ENCODE measurements at places on chromosomes 7 and 10.

- peak; percentile 97 for DNase-seq
Observed at GRCh38 chr7:1512781-1513656, 8.8 kb upstream of the INTS1 start.

DNA sequence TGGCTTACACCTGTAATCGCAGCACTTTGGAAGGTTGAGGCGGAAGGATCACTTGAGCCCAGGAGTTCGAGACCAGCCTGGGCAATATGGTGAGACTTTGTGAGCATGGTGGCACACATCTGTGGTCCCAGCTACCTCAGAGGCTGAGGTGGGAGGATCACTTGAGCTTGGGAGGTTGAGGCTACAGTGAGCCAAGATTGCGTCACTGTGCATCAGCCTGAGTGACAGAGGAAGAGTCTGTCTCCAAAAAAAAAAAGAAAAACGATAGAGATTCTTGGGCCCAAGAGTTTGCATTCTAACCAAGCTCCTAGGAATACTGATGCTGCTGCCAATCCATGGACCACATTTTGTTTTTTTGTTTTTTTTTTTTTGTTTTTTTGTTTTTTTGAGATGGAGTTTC, 12.1 kb downstream of the MYOZ1 start:
- DNase-seq, result no peak

GRCh38 chr7:16114633-16115032, 306.7 kb downstream of the CRPPA start:
- no peak for DNase-seq

DNA sequence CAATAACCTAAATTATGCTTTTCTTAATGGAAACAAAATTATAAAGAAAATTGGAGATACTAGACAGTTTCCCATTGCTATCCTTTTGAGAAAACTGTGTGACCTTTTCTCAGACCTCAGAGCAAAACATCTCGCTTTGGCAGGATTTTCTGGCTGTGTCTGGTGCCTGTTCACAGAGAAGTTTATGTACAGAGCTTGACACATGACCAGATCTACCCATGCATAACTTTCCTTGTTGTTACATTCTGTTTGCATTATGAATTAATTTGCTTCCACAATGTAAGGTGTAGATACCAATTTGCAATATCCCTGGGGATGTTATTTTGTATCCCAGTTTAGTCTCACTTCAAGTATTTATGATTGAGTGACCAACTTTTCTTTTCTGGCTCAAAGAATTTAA, 565.0 kb downstream of the XPNPEP1 start:
- no peak for DNase-seq

- DNase-seq, result no peak
Observed at GRCh38 chr10:102758240-102758932, 14.6 kb downstream of the WBP1L start.

DNA sequence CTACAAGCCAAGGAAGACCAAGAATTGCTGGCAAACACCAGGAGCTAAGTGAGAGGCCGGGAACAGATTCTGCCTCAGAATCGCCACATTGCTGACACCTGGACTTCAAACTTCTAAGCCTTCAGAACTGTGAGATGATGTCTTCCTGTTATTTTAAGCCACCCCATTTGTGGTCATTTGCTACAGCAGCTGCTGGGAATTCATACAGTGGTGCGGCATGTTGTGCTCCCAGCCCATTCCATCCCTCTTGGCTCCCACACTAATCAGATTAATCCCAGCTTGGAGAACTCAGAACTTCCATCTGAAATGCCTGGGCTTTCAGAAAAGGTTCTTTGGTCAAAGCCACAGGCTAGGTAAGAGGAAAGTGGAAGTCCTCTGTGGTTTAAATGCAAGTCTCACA, 24.9 kb downstream of the TCAF1 start:
- no peak for DNase-seq

DNA sequence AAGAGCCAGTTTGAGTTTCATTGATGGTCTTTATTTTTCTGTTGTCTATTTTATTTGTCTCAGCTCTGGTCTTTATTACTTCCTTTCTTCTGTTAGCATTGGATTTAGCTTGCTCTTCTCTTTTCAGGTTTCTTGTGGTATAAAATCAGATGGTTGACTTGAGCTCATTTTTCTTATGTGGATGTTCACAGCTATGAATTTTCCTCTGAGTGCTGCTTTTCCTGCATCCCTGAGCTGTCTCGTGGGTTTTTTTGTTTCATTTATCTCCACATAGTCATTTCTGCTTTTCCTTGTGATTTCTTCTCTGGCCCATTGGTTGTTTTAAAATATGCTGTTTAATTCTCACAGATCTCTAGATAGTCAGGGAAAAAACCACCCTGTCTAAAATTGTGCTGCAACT, 19.7 kb downstream of the ADGRA1 start:
- no peak for DNase-seq

- DNase-seq, result no peak
Observed at GRCh38 chr10:49519717-49520116, 19.2 kb downstream of the ERCC6 start.

DNA sequence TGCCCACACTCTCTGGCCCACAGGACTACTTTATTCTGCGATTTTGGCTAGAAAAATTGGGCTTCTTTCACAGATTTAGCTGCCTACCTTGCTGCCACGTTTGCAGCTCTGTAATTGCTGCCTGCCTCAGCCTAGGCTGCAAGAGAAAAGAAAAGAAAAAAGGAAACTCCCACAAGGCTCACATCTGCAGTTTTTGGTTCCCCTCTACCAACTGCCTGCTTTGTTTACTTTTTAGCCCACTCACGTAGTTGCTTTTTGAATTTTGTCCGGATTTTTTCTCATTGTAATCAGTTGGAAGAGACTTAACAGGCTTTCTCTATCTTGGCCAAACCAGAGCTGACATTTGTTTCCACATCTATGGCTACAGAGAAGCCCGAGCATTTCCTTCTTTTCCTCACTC, 24.3 kb downstream of the SUN3 start:
- peak; percentile 7 for DNase-seq

GRCh38 chr7:139703487-139704307, 74.1 kb downstream of the HIPK2 start:
- DNase-seq, result no peak

GRCh38 chr10:117462424-117462792, 80.1 kb upstream of the EMX2 start:
- DNase-seq, result no peak

GRCh38 chr10:48568546-48568945, 36.3 kb downstream of the ARHGAP22 start:
- no peak for DNase-seq

DNA sequence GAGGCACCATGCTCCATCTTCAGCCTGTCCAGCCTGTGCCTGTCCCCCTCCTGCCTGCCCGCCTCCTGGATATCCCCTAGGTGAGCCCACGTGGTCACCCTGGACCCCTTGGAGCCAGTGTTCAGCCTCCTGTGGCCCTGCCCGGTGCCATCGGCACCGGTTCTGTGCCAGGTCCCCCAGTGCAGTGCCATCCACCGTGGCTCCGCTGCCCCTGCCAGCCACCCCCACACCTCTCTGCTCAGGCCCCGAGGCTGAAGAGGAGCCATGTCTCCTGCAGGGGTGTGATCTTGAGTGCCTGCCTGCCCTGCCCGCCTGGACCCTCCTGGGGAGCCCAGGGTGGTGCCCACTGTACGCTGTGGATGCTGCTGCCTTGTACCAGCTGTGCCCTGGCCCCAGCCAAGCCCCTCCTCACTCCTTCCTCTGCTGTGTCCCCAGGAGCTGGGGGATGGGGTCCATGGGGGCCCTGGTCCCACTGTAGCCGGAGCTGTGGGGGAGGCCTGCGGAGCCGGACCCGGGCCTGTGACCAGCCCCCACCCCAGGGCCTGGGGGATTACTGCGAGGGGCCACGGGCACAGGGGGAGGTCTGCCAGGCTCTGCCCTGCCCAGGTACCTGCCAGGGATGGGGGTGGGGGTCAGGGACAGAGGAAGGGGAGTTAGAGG, 26.2 kb upstream of the ZNF862 start:
- DNase-seq, result no peak

- no peak for DNase-seq
Observed at GRCh38 chr7:159047536-159047935, 97.1 kb downstream of the VIPR2 start.

DNA sequence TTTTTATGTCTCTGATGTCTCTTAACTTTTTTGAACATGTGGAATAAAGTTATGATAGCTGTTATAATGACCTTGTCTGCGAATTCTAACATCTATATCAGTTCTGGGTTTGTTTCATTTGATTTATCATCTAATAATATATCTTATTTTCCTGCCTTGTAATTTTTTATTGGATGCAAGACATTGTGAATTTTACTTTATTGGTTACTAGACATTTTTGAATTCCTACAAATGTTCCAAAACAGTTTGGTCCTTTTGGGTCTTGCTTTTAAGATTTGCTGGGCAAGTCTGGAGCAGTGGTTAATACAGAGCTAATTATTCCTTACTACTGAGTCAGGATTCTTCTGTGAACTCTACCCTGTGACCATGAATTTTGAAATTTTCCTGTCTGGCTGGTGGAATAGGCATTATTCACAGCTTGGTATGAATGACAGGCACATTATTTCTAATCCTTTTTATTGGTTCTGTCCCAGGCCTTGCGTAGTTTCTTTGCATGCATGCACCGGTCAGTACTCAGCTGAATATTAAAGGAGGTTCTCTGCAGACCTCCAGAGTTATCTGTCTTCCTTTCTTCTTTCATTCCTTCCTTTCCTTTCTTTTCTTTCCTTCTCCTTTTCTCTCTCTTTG, 9.0 kb downstream of the CUTC start:
- no peak for DNase-seq

DNA sequence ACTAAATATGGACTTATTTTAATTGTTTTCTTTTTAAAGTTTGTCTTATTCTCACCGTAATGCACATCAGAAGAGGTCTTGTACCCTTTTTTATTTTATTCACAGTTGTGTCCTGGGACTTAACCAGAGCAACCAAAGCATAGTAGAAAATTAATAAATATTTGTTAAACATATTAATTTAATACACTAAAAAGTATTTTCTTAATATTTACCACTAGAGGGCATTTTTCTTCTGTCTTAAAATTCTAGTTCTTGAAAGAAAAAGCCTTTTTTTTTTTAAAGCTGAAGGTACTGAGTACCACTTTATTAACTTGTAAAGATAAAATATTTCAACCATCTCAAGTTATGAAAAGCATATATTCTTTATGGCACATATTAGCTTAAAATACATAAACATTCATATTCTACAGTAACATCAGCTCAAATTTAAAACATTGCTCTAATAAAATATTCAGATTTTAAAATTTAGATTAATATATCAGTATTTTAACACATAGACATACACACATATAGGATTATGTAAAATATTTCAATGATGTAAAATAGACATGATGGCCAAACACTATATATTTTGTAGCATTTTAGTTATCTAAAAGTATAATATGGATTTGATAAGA, 260.4 kb downstream of the SEMA3A start:
- peak; percentile 27 for DNase-seq

DNA sequence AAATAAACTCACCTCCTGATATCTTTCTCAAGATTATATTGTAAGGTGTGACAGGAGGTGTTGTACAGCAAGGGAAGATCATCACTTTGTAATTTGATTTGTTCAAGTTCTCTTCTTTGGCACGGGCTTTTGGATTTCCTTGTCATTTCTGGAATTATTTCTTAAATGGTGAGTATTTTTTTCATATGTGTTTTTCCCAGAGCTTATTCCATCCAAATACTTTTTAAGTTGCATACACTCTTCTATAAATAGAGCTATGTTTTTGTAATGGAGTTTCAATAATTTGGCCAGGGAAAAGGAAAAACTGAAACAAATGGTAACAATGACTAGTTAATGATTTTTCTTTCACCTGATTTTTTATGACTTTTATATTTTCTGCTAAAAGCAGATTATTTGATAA, 92.5 kb downstream of the CFAP58 start:
- DNase-seq, result no peak

- no peak for DNase-seq
Observed at GRCh38 chr7:116933465-116933864, 19.8 kb upstream of the ST7 start.

- DNase-seq, result no peak
Observed at GRCh38 chr10:96118604-96119450, 11.3 kb upstream of the ZNF518A start.

GRCh38 chr7:151807846-151808245, 69.1 kb downstream of the PRKAG2 start:
- DNase-seq, result peak; percentile 83

- no peak for DNase-seq
Observed at GRCh38 chr10:86211691-86212390, 154.8 kb downstream of the GRID1 start.

GRCh38 chr7:155800741-155801267, 11.5 kb downstream of the SHH start:
- DNase-seq, result no peak

DNA sequence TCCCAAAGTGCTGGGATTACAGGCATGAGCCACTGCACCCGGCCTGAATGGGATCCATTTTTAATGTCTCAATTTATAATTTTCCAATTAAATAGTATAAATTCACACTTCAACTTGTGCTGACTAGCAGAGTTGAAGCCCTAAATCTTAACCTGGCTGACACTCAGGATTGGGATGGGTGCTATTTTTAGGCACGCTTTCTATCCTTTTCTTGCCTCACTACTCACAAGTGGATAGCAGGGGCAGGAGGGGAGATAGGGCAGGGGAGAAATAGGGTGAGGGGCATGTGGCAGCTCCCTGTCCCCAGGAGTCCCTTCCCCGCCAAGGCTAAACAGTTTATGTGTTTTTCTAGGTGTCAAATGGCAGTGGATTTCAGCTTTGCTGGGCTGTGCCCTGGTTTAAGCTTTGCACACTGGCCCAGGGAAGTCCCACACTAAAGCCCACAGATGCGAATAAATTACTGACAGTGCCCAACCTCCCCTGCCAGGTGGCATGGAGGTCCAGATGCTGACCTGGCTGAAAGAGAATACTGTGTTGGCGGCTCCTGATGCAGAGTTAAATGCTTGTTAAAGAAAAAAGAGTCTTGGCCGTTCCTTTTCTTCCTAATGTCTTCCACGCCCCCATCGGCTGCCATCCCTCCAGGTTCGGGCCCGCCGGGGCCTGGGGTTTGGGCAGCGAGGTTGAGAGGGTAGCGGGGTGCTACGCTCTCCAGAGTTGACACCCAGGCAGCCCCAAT, 36.2 kb upstream of the EFCAB10 start:
- no peak for DNase-seq

DNA sequence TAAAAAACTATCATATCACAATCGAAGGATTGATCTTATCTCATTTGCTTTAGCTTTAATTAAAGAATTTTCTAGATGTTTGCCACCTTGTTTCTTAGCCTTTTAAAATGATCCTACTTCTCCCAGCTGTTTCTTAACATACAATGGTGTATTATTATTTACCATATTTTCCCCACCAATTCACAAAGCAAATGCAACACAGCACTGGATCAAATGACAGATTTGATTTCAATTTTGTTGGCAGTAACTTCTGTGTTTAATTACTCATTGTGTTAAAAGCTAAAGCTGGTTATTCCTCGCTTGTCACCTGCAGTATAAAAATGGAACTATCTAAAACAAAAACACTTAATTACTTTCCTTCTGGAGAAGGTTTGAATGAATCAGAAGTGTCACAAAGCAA, 19.6 kb downstream of the SVIL start:
- no peak for DNase-seq

GRCh38 chr10:122459561-122460273, 1.6 kb upstream of the HTRA1 start:
- DNase-seq, result no peak

Data from inflammatory macrophage treated with lipopolysaccharide for 4 hours (primary cell).